Activated T-helper 9 cell treated with anti-CD3 and anti-CD28 coated beads, Interleukin-2, amount 50 U/mL, for 16 hours (primary cell): ENCODE measurements at places on chromosomes 16 and 17.

DNA sequence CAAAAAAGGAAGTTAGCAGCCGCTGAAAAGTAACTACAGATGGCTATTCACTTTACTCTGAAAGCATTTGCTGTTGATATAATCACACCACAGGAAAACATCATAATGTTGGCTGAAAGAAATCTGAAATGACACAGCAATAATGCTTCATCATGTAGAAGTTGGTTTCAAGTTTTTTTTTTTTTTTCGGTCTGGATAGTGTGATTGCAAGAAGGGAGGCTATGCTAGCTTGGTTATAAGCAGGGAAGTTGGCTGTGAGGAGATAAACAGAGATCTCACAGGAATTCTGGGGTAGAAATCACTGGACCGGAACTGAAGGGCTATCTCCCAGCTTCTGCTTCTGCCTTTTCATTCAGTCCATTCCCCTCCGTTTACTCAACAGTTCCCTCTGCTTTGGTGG lies 57.9 kb downstream of the MYO1D start:
- DNase-seq = no peak

DNA sequence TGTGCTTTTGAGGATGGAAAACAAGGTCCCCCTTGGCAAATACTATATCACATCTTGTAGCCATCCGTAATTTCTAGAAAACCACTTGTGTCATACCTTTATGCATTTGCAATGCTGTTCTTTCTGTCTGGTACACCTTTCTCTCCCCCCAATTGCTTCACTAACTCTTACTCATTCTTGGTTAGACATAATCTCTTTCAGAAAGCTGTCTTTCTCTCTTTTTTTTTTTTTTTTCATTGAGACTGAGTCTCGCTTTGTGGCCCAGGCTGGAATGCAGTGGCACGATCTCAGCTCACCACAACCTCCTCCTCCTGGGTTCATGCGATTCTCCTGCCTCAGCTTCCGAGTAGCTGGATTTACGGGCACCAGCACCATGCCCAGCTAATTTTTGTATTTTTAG lies 94.9 kb upstream of the C17orf78 start:
- no peak for DNase-seq

GRCh38 chr16:65178151-65178550 lies 56.3 kb upstream of the CDH11 start:
- no peak for DNase-seq

DNA sequence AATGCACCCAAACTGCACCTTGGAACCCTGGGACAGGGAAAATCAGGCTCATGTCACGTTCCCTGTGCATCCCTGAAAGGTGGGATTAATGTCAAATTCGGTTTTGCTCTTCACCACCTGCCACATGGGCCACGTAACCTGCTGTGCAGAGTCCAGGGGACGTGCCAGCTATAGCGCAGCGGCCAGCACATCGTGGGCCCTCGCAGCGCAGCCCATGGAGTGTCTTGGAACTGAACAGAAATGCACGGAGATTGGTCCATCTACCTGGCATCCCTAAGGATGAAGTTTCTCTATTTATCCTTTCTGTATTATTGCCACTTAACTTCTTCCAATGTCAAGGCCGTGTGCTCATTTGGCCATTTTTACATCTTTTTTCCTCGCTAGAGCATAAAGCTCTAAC lies 68.1 kb upstream of the TRAP1 start:
- no peak for DNase-seq

- DNase-seq = peak; percentile 33
These were observed 27.8 kb upstream of the GHDC start for GRCh38 chr17:42221886-42222745.
